ENCODE measurements at places on chromosomes 13 and 19.
A peak's percentile ranks its signal among the peaks of the same experiment; 100 is the strongest.

DNA sequence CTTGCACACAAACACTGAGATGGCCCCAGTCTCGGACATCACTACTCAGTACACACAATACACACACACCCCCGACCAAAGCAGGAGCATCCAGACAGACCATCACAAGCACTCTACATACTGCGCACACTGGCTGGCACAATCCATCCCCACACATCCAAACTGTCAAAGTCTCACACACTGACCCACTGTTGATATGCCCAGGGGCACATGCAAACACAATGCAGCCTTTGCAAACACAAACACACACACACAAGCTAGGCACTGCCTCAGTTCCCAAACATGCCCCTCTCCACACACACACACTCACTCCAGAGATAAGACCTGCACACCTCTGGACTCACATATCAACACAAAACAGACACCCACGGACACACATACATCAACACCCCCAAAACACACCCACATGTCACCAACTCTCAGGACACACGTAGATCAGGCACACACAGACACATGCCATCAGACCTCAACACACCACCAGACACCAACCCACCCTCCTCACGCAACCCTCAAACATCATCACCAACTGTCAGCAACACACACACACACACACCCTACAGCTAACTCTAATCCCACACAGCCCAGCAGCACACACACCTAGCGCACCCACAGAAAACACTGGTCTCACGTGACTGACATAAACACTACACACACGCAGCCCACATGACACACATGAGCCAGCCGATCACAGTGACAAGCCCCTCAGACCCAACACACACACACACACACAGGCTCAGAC lies 1.9 kb downstream of the BBC3 start:
- DNase-seq: no peak

- DNase-seq: no peak
Observed at GRCh38 chr13:52954838-52955237, 73.8 kb upstream of the OLFM4 start.

- no peak for DNase-seq
Observed at GRCh38 chr13:51675385-51675784, 91.1 kb downstream of the WDFY2 start.

- DNase-seq: no peak
Observed at GRCh38 chr19:44744871-44745332, 3.6 kb upstream of the BCL3 start.

DNA sequence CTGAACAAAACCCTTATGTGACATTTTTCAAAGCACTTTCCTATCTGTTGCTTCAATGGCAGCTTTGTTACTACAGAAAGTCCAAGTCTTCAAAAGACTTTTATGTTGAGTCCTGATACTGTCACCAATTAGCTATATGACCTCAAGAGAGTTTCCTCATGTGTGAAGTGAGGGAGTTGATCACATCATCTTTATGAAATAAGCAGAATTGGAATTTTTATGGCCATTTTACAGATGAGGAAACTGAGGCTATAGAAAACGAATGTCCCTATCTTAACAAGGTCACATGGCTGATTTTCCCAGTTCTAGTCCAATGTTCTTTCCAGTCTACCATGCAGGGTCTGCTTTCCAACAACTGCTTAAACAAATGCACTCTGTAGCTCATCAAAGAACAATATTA lies 2.6 kb downstream of the TNFRSF19 start:
- DNase-seq: no peak

- DNase-seq: no peak
Observed at GRCh38 chr13:111953546-111954178, 113.3 kb upstream of the SOX1 start.

DNA sequence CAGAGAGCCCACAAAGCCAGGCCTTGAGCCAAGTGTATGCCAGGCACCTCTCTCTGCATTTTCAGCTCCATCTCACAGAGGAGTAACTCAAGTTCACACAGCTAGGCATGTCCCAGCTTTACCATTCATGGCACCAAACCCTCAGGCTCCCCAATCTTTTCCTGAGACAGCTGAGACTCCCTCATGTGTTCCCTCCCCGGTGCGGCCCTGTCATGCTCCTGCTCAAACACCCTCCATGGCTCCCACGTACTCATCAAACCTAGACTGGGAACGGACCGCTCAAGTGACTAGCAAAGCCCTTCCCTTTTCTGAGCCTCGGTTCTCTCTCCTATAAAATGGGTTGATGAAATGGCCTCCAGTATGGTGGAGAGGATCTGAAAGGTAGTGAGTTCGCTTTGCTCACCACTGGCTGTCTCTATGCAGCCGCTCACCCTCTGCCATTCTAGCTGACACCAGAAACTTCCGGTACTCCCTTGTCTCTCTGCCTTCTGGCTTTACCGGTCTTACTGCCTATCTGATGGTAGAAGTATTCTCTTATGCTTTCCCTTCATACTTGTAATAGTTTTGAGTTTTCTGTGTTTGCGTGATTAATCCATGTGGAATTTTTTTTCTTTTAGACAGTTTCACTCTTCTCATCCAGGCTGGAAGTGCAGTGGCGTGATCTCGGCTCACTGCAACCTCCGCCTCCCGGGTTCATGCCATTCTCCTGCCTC lies 7.8 kb upstream of the SLC44A2 start:
- DNase-seq: no peak

DNA sequence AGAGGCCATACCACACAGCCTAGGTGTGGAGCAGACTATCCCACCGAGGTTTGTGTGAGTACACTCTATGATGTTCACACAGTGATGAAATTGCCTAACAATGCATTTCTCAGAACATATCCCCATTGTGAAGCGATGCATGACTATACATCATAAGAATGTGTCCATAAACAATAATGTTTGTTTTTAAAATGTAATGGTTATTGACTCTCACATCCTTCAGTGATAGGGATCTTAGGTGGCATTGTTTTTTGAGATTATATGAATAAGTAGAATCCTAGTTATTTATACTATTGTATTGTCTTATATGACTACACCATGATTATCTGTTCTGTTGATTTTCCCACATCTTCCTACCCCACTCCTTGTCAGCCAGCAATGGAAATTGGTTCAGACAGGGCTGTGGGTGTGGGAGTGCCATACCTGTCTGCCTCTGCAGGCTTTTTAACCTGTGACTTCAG lies 13.6 kb downstream of the CCNA1 start:
- no peak for DNase-seq

DNA sequence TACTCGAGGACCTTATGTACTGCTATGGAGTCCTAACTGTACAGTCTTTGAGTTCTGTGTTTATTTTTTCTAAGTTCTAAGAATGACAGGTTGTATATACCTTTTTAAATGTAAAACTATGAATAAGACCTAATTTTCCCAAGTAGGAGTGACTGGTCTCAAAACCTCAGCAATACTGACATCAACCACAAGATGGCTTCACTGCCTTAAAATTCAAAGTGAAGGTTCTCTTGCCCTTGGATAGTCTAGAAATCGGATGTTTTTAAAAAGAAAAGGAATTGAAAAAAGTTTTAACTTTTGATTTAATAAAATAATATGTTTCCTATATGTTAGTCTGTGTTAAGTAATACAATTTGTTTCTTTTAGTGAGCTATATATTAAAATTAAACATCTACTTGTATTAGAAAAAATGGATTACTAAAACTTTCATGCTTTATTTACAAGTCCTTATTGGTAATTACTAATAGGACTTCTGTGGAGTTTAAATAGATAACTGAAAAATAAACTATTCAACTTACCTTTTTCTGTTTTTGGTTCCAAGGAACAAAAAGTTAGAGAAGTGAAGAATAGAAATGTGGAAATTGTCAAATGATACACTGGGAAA lies 52.0 kb downstream of the TDRD3 start:
- DNase-seq: peak; percentile 14

- no peak for DNase-seq
Observed at GRCh38 chr19:12665281-12665573, 1.3 kb downstream of the MAN2B1 start.

DNA sequence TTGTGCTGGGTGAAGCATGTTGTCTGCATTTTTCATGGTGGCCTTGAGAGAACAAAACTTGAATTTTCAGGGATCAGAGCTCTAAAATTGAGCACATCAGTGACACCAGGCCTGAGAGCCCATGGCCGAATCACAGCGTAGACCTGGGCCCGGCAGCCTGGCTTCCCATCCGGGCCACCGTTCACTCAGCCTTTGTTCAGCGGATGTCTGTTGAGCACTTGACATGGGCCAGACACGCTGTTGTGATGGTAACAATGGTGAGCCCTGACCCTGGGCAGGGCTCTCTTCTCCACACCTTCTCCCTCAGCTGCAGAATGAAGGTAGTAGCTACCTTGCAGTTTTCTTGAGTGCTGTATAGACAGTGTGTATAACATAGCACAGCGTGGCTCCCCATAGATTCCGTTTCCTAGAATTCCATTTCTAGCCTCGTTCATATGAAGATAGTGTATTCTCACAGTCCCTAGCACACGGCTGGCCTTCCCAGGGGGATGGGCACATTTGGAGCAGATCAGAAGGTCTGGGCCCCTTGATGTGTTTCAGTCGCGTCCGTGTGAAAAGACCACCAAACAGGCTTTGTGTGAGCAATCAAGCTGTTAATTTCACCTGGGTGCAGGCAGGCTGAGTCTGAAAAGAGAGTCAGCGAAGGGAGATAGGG lies 75.3 kb downstream of the RAB20 start:
- DNase-seq: no peak

GRCh38 chr19:45701676-45702075 lies 9.2 kb downstream of the QPCTL start:
- DNase-seq: no peak

DNA sequence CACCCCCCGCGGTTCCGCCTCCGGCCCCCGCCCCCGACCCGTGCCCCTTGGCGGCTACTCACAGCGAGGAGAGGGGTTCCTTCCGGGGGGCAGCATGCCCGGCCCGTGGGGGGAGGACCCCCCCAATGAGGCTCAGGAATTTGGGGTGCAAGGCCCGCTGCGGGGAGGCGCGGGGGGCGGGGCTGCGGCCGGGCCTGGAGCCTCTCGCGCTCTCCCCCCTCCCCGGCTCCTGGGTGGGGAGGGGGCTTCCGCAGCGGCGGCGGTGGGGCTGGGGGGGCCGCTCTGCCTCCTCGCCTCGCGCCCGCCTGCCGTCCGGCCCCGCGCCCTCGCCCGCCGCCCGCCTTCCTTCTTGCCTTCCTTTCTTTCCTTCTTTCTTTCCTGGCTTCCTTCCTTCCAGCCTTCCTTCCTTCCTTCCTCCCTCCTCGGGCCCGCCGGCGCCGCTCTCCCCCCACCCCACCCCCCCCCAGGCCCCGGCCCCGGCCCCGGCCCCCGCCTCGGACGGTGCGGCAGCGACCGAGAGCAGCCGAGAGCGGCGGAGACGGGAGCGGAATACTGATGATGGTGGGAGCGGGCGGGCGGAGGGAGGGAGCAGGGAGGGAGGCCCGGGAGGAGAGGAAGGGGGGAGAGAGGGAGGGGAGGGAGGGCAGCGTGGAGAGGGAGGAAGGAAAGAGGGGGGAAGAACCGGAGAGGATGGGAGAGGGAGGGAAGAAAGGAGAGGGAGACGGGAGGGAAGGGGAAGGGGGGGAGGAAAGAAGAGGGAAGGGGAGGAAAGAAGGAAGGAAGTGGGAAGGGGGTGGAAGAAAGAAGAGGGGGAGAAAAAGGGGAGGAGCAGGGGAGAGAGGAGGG lies at the start of gene LRRC4B:
Gene LRRC4B, minus strand, starts transcription at position 554 of the 846 bp plus-strand sequence. CDS start 19,597 bp downstream, outside the sequence.
- DNase-seq: no peak

DNA sequence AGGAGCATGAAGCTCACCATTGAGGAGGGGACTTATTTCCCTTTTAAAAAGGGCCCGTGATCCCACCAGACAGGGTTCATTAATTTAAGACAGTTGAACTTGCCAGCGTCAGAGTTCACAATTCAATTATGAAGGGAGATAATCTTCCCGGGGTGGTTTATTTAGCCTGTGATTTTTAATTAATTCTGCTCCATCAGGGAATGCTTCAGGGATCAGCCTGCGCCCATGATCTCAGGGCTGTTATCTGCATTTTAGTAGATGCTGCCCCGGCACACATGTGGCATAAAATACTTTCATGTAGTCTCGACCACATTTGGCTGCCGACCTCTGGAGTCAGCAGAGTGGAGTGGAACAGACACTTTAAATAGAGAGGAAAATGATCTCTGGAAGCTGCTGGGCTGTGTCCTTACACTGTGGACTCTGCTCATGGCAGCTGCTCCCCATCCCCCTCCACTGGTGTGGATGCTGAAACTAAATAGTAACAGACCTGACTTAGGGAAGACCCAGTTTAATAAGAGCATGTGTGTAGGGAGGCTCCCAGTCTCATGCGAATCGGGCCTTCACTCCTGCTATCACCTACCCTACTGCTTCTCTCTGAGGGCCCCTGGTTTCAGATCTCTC lies 256.9 kb downstream of the TEX29 start:
- DNase-seq: no peak

- DNase-seq: no peak
Observed at GRCh38 chr13:74093691-74094090, 40.5 kb downstream of the KLF12 start.

- no peak for DNase-seq
Observed at GRCh38 chr13:78606471-78607408, 3.4 kb upstream of the POU4F1 start.

- DNase-seq: no peak
Observed at GRCh38 chr13:48644951-48645350, 8.8 kb upstream of the CYSLTR2 start.

GRCh38 chr19:40253611-40254092 lies 27.2 kb upstream of the CCNP start:
- no peak for DNase-seq

DNA sequence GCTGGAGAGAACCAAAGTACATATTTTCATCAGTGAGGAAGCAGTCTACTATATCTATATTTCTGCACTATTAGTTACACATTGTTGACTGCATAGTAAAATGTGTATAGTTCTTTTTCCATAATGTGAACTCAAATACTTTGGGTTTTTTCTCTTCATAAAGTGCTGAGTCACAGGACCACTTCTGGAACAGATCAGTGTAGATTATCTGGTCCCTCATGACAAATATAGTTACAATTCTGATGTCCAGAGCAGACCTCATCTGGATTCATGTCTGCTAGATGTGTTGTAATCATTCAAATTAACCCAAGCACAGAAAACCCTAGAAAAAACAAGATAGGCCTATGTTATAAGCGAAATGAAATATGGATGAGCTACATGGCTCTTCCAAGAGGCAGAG lies 171.4 kb downstream of the SUCLA2 start:
- DNase-seq: no peak

GRCh38 chr19:35375505-35376307 lies 4.8 kb downstream of the GPR42 start:
- no peak for DNase-seq

DNA sequence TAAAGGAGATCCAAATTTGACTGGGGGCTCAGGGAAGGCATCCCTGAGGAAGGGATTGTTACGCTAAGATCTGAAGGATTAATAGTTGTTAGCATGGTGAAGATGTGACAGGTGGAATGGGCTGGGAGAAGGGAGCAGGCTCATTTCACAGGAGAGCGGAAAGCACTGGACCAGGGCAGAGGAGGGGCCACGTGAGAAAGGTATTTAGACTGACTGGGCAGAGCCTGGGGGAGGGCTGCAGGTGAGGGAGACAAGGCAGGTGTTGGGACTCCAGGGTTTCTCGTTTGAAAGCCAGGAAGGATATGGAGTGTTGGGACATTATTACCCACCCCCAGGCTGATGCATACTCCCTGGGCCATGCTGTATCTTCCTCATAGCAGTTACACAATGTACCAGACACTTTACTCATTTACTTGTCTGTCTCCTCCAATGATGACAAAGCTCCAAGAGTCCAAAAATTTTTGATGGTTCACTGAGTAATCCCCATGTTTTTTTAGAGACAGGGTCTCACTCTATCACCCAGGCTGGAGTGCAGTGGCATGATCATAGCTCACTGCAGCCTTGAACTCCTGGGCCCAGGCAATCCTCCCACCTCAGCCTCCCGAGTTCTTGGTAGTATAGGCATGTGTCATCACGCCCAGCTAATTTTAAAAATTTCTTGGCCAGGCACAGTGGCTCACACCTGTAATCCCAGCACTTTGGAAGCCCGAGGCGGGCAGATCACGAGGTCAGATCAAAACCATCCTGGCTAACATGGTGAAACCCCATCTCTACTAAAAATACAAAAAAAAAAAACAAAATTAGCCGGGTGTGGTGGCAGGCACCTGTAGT lies 2.3 kb downstream of the TRAPPC6A start:
- no peak for DNase-seq

All from naive thymus-derived CD8-positive, alpha-beta T cell (primary cell).